ENCODE measurements at places on chromosomes 2 and 18.

GRCh38 chr2:236535024-236535423 is 34.6 kb upstream of the ACKR3 start:
- no peak for DNase-seq

- DNase-seq: no peak
These were observed 282.3 kb upstream of the EPC2 start for GRCh38 chr2:148362144-148362796.

- DNase-seq: no peak
These were observed 76.3 kb downstream of the MTCL1 start for GRCh38 chr18:8781671-8782070.

- DNase-seq: no peak
These were observed 257.6 kb downstream of the CYP26B1 start for GRCh38 chr2:71889759-71890684.

DNA sequence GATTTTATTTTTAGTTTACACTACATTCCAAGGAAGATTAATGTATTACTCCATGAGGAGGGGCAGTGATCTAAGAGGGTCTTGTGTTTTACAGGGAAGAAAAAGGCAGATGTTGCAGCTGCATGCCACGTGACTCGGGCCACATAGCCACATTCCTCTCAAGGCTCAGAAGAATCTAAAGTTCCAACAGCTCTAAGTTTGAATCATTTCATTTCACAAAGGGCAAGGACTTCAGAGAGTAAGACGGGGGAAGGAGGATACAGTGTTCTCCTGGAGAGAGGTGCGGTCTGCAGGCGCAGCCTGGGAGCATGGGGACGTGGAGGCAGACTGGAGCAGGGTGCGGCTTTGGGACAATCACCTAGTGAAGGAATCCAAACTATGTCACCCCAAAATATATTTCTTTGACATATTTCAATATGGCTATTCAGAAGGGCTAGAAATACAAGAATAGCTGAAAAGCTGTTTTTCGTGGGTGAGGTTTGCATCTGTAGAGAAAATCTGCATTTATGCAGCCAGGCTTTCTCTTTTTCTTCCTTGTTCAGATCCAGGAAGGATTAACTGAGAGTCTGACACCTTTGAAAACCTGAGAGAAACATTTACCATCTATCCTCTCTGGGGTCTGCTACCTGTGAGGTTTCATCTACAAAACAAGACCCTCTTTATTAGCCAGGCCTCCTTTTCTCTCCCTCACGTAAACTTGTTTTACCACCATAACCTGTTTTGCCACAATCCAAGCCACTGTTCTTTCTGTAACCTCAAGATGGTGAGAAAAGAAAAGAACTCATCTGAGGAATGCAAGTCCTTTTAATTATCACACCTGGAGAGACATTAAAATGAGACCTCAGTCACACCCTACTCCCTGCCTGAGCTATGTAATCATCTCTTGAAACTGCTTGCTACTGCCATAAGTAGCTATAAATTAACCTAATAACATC is 165.1 kb upstream of the NDUFV2 start:
- DNase-seq: no peak

GRCh38 chr18:34511879-34512278 is 198.2 kb upstream of the DTNA start:
- DNase-seq: no peak

DNA sequence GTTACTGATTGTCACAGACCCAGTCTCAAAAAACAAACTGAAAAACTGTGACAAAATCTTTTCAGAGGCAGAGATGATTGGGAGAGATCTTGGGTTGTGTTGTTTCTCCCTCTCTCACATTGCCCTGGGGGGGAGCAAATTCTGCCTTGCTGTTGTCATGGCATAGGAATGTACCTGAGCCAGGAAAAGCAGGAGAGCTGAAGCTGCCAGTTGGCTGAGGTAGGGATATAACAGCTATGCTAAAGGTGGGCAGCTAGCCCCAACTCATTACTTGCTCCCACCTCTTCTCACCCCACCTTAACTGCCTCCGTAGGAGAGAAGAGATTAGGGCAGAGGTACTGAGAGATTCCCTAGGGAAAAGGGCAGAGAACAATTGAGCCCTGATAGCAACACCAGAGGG is 299.3 kb downstream of the OSR1 start:
- no peak for DNase-seq

DNA sequence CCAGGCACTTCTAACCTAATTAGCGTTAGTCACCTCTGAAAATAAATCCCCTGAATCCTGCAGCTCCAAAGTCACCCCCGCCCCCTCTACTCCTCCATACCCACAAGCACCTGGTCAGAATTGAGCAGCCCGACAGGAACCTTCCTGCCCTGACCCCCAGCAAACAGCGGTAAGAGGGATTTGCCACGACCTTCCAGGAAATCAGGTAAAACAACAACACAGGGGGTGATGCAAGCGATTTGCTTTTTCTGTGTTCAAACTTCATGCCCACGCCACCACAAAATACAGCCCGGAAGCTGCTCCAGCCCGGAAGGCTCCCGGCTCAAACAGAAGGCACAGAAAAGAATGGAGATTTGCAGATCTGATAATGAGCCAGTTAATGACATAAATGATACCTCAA is 367.1 kb downstream of the GPD2 start:
- DNase-seq: peak; percentile 29

DNA sequence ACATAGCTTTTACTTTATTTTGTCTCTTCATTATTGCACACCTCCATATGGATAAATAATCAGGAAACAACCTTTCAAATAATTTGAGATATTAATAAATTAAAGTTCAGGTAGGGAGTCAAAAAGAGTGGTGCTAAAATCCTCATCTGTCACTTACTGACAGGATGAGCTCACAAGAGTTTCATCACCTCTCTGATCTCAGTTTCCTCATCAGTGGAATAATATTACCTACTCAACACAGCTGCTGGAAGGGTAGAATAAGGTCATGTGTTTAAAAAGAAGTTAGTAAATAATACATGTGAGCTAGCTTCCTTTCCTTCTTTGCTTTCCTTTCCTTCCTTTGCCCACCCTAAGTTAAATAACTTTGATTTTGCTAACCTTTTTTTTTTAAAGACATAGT is 61.9 kb downstream of the RDH14 start:
- DNase-seq: no peak

GRCh38 chr2:241443486-241444223 is 64.7 kb downstream of the STK25 start:
- DNase-seq: no peak

DNA sequence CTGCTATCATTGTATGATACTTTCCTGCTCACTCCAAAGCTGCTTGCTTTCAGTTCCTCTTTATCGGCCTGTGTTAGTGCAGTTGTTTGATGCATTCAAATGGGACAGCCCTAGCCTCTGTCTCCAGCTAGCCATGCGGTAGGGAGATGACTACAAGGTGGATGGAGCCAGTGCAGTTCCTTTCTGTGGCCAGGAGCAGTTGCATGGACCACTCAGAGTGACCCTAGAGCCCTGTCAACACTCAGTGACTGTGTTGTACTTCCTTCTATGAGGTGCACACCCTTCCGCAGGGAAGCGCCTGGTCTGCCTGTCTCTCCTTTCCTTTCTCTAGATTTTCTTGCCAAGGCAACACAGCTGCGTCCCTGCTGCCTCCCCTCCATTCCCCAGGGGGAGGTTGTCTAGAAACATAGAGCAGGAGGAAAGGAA is 33.8 kb downstream of the KCNS3 start:
- DNase-seq: peak; percentile 97

GRCh38 chr2:242063850-242064249 is 194.3 kb downstream of the RTP5 start:
- DNase-seq: no peak

DNA sequence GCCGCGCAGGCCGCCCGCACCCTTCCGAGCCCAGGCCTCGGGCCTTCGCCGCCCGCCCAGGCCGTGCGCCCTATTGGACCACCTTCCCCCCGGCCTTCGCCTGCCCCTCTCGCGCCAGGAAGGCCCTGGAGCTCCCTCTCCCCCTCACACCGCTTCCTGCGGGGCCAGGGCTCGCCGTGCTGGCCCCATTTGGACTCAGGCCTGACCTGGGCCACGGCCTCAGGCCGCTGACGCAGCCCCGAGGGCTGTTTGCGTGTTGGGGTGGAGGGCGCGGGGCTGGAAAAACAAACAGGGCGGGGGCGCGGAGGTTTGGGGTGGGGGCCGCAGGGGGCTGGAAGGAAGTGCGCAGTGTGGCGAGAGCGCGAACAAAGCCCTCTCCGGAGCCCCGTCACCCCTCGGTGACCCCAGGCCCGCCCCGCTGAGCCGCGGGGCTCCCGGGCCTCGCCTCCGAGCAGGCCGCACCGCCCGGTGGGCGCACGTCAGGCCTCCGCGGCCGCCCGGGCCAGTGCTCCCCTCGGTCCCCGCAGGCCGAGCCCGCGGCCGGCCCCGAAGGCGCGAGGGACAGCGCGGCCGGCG is 12.3 kb upstream of the SIX3 start:
- no peak for DNase-seq

- DNase-seq: no peak
These were observed 4.7 kb downstream of the EEF1B2 start for GRCh38 chr2:206164261-206164862.

GRCh38 chr18:45102863-45103262 is 422.2 kb downstream of the SETBP1 start:
- no peak for DNase-seq

GRCh38 chr2:85988175-85988913 is 99.6 kb upstream of the ST3GAL5 start:
- DNase-seq: no peak

DNA sequence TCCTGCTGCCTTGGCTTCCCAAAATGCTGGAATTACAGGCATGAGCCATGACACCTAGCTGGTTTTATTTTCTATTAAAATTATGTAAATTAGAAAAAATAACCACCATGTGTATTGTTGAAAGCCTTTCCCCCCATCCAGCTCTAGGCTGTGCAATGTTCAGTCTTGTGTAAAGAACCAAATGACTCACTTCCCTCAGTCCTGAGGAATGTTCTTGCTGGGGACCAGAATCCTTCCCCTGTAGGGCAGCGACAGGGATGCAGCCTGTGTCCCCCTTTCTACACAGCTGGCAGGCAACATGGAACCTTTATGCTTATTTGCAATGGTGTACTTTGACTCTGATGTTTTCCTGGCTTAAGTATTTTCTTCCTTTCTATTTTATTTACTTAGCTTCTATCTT is 29.4 kb downstream of the AOX1 start:
- no peak for DNase-seq

GRCh38 chr2:16244153-16244965 is 304.0 kb downstream of the MYCN start:
- no peak for DNase-seq

DNA sequence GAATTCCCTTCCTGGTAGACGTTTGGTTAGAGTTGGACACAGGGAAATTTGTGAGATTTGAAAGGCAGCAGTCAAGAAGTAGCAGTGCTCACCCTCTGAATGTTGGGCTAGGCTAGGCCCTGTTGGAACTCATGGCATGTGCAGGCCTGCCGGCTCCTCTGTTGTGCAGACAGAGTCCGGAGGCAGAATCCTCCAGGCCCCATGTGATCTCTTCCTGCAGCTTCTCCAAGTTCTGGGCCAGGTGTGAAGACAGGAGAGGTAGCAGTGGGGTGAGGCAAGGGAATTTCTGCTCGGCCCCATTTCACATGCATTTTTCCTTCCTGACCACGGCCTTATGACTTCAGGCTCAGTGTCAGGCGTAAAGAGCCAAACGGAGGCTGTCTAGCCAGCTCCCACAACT is 36.9 kb upstream of the RAB31 start:
- no peak for DNase-seq

DNA sequence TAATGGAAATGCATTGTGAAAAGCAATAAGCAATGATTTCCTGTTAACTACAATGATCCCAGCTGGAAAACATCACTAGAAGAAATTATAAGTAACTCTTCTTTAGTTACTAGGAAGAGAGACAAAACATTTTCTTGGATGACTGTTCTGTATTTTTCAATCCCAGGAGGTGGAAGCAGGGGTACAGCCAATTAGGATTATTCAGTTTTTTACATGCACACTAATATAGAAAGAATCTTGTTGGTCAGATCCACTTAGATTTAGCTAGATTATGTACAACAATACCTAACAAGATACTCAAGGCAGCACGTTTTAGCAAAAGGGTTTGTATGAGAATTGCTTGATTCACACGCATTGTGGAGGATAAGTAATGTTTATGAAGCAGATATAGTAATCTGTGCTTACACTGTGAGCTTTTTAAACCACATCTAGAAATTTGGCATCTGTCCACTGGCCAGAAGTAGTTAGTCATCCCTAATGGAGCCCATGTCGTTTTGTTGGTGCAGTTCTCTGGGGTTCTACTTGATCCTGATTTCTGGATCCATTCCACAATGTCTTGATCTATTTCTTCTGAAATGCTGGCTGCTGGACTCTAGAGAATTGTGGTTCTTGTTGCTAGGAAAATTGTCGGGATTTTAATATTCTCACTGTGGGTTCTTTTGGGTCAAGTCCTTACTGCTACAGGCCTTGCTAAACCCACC is 199.7 kb downstream of the ADCYAP1 start:
- no peak for DNase-seq

DNA sequence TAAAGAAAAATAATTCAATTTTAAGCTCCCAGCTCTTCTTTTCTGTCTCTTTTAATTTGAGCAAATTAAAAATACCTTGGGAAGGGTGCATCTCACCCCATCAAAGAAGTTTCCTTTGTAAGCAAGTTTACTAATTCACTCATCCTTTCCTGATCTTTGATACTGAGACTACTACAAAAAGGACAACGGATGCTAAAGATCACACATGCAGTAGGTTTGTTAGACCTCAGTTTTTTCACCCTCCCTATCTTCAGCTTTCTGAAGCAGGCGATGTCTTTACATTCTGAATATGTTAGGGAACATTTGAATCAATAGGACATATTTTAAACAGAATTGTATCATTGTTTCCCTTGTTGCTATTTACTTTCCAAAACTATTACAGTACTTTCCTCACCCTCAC is 6.0 kb upstream of the HNRNPLL start:
- DNase-seq: no peak

GRCh38 chr2:181408861-181409260 is 48.3 kb upstream of the ITGA4 start:
- no peak for DNase-seq

GRCh38 chr2:133163111-133163510 is 405.2 kb downstream of the NCKAP5 start:
- DNase-seq: no peak

GRCh38 chr2:45822272-45822630 is 170.8 kb downstream of the PRKCE start:
- DNase-seq: no peak

DNA sequence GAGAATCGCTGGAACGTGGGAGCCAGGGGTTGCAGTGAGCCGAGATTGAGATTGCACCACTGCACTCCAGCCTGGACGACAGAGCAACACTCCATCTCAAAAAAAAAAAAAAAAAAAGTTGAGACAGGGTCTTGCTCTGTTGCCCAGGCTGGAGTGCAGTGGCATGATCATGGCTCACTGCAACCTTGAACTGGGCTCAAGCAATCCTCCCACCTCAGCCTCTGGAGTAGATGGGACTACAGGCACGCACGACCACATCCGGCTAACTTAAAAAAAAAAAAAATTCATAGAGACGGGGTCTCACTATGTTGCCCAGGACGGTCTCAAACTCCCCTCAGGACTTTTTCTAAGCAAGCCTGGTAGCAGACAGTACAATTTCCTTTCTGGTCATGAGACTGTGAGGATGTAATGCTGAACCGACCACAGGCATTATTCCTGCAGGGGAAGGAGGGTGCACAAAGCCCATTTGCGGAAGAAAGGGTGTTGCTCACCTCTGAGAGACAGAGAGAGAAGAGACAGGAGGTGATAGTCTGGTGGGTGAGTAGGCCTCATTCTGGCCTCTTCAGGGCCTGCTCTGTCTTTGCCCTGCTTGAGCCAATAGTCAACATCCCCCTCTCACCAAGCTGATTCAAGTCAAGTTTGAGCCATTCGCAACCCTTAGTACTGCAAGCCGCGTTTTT is 205.3 kb downstream of the ZFP36L2 start:
- no peak for DNase-seq

- DNase-seq: peak; percentile 87
These were observed 574 bp upstream of the NCL start for GRCh38 chr2:231464576-231465540.
